ENCODE measurements at places on chromosomes 6 and 20.

- DNase-seq = no peak
These were observed 9.3 kb downstream of the SLC2A4RG start for GRCh38 chr20:63748934-63749270.

- no peak for DNase-seq
These were observed 97.3 kb downstream of the GRIK2 start for GRCh38 chr6:101490857-101491256.

DNA sequence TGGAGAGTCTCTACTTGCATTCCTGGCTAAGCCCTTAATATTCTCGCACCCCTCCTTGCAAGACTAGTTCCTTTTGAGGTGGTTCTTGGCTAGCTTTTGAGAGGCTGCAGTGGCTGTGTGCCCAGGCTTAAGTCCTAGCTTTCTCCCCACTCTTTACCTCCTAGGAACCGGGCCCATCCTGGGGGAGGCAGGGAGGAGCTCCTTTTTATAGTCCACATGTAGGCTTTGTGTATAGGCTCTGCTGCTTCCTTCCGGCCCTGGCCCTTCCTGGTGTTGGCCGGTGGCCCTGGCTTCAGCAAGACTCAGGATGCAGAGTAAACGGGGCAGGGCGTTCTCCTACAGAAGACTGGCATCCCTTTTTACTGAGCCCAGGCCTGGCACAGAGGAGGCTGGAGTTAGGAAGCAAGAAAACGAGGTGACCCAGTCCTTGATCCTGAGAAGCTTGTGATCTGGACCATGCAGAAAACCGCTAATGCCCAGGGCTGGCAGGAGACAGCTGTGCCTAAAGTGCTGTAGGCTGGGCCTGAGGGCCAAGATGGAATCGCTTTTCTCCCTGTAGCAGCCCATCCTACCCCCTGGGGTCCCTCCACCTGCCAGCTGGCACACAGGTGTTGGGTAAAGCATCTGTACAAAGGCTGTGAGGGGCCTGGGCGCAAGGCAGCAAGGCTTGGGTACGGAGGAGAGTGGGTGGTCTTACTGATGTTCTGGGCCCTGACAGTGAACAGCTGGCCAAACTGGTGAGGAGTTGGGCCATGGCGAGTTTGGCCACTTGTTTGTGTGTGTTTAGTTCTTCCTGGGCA, 8.7 kb downstream of the PLCG1 start:
- no peak for DNase-seq

- DNase-seq = no peak
These were observed 584.2 kb downstream of the BCKDHB start for GRCh38 chr6:80690551-80691131.

- no peak for DNase-seq
These were observed 33.9 kb downstream of the PRDM1 start for GRCh38 chr6:106120006-106120405.

DNA sequence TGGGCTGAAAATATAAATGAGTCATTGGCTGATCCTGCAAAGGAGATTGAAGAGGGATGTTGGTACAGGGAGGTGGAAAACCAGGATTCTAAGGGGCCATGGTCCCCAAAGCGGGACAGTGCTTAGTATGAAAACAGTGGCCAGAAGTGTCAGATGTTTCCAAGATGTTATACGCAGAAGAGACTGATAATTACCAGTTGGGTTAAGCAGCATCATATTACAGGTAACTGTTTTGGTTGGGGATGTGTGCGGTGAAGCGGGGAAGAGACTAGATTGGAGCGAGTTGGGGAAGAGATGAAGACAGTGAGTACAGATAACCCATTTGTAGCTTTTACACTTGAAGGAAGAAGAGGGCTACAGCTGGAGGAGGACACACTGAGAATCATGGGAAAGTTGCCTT, 80.8 kb downstream of the PLEKHG1 start:
- DNase-seq = no peak
